ENCODE measurements at places on chromosomes 16 and 17.

- DNase-seq: no peak
Observed at GRCh38 chr16:30357085-30357714, 2.1 kb upstream of the CD2BP2 start.

DNA sequence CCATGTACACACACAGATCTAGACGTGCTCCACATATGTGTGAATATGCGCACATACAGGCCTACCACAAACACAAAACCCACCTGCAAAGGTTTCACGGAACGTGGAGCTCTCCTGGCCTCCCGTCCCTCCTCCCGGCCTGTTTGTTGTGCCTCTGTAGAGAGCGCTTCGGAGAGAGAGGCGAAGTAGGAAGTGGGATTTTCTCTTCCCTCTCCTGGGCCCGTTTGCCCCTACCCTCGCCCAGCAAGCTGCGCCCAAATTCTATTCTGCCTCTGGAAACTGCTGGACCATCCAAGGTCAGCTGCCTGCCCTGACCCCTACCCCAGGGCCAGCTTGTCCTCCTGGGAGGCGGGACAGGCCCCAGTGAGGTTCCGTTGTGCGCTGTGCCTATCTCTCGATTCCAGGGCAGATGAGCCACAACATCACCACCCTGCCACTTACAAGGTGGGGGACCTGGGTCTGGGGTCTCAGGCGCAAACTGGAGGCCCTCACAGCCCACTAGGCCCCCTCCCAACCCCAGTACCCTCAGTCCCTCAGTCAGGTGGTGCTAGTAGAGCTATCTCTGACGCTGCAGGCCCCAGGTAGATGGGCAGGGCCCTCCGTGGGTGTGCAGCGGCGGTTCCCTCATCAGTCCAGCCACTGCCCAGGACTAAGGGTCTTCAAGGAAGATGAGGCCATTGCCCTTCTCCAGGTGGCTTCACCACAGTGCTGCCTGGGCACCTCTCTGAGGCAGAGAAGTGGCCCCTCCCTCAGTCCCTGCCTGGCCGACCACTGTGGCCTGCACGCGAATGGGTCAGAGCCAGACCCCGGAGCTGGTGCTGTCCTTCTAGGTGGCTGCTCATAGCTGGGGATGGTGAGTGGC, 54.2 kb downstream of the BEAN1 start:
- DNase-seq: no peak

- no peak for DNase-seq
Observed at GRCh38 chr17:1577182-1577581, 14.6 kb upstream of the PITPNA start.

- no peak for DNase-seq
Observed at GRCh38 chr16:1509307-1510221, 16.4 kb downstream of the TELO2 start.

- DNase-seq: no peak
Observed at GRCh38 chr17:1091900-1092299, 87.9 kb downstream of the ABR start.

DNA sequence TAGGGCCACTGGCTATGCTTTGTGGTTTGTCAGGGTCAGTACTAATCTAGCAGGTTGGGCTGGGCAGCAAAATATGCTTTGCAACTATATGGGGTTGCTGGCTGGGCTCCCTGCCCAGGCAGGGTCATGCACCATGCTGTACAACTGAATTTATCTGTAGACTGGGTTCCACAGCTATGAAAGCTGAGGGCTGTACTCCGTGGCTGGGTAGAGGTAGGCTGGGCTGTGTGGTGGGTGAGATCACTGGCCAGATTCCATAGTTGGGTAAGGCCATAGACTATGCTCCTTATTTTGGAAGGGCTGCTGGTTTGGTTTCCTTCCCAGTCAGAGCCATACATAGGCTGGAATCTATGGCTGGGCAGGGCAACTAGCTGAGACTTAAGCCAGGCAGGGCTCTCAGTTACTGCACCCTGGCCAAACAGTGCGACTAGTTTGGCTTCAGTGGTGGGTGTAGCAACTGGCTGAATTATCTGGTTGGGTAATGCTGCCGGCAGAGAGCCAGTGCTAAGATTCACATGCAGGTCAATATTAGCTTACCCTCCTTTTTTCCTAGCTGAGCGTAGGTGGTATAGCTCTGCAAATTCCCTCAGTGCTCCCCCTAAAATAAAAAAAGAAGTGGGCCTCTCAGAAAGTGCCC, 769.1 kb upstream of the CDH8 start:
- DNase-seq: no peak

DNA sequence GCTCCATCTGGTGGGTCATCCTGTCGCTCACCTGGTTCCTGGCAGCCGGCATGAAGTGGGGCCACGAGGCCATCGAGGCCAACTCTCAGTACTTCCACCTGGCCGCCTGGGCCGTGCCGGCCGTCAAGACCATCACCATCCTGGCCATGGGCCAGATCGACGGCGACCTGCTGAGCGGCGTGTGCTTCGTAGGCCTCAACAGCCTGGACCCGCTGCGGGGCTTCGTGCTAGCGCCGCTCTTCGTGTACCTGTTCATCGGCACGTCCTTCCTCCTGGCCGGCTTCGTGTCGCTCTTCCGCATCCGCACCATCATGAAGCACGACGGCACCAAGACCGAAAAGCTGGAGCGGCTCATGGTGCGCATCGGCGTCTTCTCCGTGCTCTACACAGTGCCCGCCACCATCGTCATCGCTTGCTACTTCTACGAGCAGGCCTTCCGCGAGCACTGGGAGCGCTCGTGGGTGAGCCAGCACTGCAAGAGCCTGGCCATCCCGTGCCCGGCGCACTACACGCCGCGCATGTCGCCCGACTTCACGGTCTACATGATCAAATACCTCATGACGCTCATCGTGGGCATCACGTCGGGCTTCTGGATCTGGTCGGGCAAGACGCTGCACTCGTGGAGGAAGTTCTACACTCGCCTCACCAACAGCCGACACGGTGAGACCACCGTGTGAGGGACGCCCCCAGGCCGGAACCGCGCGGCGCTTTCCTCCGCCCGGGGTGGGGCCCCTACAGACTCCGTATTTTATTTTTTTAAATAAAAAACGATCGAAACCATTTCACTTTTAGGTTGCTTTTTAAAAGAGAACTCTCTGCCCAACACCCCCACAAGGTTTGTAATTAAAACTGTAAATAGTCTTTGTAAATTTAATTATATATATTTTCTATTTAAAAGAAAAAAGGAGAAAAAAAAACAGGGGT, 1.7 kb downstream of the FZD2 start:
- DNase-seq: no peak

DNA sequence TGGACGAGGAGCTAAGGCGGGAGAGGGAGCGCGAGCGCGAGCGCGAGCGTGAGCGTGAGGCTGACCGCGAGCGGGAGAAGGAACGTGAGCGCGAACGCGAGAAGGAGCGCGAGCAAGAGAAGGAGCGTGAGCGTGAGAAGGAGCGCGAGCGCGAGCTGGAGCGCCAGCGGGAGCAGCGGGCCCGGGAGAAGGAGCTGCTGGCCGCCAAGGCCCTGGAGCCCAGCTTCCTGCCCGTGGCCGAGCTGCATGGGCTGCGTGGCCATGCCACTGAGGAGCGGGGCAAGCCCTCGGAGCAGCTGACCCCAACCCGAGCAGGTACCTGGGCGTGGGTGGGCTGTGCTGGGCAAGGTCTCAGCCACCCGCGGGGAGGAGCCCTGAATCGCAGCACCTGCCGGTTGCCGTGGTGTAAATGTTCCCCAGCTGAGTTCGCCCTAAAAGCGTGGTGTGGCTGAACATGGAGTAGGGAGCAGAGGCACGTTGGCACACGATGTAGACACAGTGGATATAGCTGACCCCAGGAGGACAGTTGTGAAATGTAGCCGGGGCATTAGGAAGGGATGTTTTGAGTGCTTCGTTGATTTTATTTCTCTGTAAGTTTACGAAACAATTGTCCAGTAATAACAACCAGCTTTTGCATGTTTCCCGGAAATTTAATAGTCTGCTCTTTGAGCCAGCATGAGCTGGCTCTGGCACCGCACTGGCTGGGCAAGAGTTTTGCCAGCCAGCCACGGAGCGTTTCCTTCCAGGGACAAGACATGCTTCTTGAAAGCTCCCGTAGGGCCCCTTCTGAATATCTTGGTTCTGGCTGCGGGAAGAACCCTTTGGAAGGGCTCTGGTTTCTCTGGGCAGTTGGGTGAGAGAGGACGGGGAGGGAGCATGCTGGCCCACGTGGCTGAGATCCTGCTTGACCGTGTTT, 32.1 kb downstream of the GINS2 start:
- no peak for DNase-seq

- DNase-seq: no peak
Observed at GRCh38 chr16:12793865-12794240, 9.8 kb downstream of the CPPED1 start.

GRCh38 chr16:81445966-81446906, 1.6 kb downstream of the CMIP start:
- no peak for DNase-seq

DNA sequence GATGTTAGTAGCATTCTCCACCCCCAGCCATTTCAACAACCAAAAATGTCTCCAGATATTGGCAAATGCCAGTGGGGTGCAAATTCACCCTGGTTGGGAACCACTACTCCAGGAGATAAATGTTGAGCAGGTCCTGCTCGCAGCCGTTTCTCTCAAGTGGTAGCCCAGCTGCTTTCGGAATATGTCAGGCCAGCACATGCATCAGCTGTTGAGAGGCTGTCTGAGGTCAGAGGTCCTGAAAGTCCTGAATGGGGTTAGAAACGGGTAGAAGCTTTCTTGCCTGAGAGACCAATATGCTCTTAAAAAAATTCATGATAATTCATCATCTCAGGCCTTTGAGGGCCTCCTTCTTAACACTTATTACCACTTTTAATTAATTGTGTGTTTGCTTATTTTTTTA, 31.0 kb downstream of the TEKT5 start:
- DNase-seq: no peak

GRCh38 chr16:6827267-6827666, 505.4 kb upstream of the RBFOX1 start:
- no peak for DNase-seq

GRCh38 chr17:57552114-57552624, 192.9 kb downstream of the CCDC182 start:
- DNase-seq: no peak

DNA sequence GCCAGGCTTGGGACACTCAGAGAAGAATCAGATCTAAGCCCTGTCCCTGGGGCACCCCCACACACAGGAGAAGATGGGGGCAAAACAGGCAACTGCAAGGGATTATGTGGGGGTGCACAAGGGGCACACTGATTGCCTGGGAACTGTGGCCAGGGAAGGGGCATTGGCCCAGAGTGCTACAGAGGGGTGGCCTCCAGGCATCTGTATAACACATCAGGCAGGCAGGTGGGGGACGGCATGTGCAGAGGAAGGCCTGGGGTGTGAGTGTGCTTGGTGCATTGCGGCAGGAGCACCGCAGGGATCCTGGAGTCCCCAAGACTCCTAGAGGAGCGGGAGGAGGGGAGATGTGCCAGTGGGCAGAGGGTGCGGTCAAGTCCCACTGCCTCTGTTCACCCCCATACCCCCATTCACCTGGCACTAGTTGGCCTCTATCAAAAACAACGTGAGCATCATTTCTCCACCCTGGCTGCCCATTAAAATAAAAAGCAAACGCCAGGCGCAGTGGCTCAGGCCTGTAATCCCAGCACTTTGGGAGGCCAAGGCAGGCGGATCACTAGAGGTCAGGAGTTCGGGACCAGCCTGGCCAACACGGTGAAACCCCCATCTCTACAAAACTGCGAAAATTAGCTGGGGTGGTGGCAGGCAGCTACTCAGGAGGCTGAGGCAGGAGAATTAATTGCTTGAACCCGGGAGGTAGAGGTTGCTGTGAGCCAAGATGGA, 41.5 kb downstream of the C16orf82 start:
- DNase-seq: no peak

- no peak for DNase-seq
Observed at GRCh38 chr17:7803981-7804380, 30.0 kb upstream of the KDM6B start.

GRCh38 chr17:522919-523318, 170.3 kb upstream of the RPH3AL start:
- DNase-seq: no peak

GRCh38 chr17:79974566-79975497, 60.8 kb downstream of the TBC1D16 start:
- no peak for DNase-seq

DNA sequence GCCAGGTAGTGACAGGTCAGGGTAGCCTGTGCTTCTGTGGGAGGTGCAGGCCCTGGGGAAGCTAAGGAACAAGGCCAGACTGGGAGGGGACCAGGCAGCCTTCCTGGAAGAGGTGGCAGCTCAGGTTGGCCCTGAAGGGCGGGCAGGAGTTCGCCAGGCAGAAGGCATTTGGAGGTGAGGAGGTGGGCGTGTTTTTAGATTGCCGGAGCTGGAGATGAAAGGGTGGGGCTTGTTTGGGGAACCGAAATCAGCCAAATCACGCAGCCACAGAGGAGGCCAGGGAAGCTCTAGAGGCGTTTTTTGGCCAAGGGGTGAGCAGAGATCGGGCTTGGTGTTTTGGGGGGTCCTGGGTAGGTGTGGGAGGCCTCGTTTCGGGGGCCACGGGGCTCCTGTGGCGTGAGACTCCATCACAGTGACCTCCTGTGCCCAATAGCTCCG, 7.6 kb downstream of the ADCY7 start:
- no peak for DNase-seq

- DNase-seq: no peak
Observed at GRCh38 chr16:75526032-75526790, 9.7 kb downstream of the CHST5 start.

DNA sequence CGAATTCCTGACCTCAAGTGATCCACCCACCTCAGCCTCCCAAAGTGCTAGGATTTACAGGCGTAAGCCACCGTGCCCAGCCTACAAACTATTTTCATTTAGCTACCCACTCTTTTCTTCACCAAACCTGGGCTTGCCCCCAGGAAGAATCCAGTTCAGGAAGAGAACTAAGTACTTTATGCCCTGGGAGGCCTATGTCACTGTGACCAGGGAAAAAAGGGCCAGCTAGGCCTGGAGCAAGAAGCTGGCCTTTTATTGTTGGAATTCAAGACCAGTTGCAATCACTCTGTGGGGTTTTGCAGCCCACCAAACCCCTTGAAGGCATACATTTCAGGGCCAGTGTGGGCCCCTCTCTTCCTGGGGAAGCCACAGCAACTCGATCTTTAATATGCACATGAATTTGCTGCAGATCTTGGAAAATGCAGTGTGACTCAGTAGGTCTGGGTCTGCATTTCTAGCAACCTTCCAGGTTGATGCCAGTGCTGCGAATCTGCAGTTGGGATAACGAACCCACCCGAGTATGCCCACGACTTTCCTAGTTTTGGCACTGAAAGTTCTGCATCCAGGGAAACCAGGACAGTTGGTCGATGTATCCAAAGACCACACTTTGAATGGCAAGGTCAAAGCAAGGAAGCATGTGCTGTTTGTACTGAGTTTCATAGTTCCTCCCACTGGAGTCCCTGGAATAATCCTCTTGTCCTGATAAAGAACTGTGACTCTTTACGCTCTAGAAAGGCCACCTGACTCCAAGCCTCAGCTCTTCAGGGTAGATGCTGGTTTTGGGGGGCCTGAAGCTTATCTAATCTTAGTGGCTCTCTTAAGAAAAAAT, 7.2 kb upstream of the MRPS23 start:
- no peak for DNase-seq

GRCh38 chr16:87161822-87162676, 155.1 kb downstream of the C16orf95 start:
- no peak for DNase-seq

Data from stimulated activated CD4-positive, alpha-beta T cell treated with anti-CD3 and anti-CD28 coated beads, Interleukin-1b, Interleukin-23, amount 100 ng/mL, for 24 hours (primary cell).